C1 segment of cervical spinal cord (tissue), 14 donors: ENCODE measurements at places on chromosomes 3 and 15.

GRCh38 chr3:26108846-26109489 is 319.1 kb downstream of the OXSM start:
- no peak for DNase-seq

GRCh38 chr3:130565224-130565623 is 48.2 kb downstream of the COL6A6 start:
- no peak for DNase-seq

DNA sequence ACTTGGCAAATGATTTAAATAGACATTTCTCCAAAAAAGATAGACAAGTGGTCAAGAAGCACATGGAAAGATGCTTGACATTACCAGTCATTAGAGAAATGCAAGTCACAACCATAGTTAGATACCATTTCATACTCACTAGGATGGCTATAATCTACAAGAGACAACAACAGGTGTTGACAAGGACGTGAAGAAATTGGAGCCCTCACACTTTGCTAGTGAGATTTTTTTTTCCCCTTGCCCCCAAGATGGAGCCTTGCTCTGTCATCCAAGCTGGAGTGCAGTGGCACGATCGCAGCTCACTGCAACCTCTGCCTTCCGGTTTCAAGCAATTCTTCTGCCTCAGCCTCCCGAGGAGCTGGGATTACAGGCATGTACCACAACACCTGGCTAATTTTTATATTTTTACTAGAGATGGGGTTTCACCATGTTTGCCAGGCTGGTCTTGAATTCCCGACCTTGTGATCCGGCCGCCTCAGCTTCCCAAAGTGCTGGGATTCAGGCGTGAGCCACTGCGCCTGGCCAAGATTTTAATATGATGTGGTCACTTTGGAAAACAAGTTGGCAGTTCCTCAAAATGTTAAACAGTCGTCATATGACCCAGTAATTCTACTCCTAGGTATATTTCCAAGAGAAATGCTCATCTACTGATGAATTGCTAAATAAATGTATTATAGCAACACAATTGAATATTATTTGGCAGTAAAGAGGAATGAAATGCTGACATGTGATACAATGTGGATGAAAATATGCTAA is 103.3 kb downstream of the ATG7 start:
- no peak for DNase-seq

DNA sequence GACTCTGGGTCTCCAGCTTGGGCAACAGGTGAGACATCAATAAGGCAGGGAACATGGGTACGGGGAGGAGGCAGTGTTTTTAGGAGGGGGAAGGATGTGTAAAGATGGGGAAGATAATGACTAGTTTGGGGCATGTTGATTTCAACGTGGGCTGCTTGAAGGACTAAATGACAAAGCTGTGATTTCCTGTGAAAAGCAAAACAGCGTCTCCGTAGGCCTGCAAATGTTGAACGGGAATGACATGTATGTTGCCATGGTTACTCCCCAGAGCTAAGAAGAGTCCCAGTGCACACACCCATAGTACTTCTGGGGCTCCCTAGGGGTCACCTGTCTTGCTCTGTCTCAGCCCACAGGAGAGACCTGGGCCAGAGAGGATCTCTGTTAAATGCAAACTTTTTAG is 71.3 kb upstream of the ETV5 start:
- DNase-seq: no peak

DNA sequence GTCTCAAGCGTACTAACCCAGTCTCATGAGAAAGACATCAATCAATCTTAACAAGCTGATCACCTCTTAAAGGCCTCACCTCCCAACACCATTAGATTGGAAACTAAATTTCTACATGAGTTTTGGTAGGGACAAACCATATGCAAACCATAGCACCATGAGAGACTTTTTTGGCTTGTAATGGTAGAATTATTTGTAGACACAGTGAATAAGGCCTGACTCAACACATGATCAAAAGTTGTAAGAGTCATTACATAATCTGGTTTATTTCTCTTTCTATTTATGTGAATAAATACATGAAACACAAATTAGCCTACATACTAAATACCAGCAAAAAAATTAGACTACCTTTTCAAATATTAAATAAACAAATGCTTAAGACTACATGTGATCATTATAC is 183.3 kb upstream of the EPHA6 start:
- no peak for DNase-seq

DNA sequence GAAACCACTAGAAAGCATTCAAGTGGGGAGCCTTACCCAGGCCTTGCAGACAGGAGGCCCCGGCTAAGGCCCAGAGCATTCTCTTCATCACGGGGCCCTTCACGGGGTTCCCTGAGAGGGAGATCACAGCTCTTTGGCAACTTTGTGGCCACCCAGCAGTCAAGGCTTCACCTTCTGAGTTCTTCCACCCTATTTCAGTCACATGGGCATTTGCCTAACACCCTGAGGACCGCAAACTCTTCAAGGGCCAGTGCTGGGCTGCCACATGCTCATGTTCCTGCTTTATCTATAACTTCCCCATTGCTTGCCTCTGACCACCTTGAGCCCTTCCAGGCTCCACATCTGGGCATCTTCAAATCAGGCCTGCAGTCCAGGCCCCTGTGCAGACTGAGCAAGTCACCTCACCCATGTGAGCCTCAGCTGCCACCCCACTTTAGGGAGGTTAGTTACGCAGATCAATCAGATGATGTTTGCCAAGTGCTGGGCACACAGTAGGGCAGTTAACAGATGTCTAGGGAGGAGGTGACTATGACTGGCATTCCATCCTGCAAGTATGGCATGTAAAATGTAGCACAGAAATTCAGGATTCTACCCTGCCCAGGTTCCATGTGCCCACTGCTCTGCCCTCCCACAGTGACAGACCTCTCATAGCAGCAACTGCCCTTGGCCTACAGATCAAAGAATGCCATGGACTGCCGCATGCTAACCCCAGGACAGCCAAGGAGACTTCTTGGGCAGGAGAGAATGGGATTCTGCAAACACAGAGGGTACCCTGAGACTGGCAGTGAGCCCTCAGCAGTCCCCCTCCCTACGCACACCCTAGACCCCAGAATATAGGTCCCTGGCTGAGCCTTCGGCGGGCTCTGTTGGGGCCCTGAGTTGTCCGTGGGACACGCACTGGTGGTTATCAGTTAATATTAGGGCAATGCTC is 37.6 kb upstream of the ZNF710 start:
- DNase-seq: no peak

- no peak for DNase-seq
These were observed 551.2 kb downstream of the MECOM start for GRCh38 chr3:169112153-169112892.

- no peak for DNase-seq
These were observed 4.6 kb downstream of the SNUPN start for GRCh38 chr15:75620841-75621391.

GRCh38 chr3:64344721-64345207 is 119.5 kb upstream of the PRICKLE2 start:
- DNase-seq: no peak

DNA sequence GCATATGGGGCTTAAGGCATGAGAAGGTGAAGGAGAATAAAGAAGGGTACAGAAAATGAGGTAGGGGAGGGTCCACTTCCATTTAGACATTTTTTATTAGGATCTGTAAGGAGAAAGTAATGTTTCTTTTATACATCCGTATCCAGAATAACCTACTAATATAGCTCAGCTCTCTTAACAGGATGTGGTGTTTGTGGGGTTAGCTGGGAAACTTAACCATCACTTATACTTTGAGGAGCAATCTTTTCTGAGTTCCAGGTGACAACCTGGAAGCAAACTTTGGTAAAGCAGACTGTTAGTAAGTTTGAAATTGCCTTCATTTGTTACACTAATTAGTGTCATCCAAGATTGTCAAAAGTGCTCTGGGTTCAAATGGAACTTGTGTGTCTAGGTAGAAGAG is 36.6 kb downstream of the BUB1B start:
- DNase-seq: no peak

- peak; percentile 38 for DNase-seq
These were observed 2.0 kb downstream of the WNT5A start for GRCh38 chr3:55484801-55485791.

DNA sequence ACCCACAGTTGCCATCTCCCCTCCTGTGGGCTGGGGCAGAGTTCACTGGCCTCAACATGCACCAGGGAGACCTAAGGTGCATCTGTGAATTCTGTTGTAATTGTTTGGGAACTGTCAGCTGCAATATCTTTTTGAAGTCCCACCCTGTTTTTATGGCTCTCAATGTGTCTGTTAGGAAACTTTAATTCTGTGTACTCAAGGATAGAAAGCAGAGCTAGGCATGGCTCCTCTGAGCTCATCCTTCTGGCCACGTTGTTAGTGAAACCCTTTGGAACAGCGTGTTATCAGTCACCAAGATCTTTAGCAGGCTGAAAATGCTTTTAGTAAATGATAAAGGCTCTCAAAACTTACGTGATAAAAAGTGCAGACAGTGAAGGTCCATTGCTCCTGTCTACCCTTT is 33.6 kb upstream of the MTMR10 start:
- no peak for DNase-seq

- no peak for DNase-seq
These were observed 70.7 kb downstream of the SSR3 start for GRCh38 chr3:156483961-156484787.

GRCh38 chr15:25739687-25740121 is 123.4 kb downstream of the ATP10A start:
- no peak for DNase-seq

- DNase-seq: no peak
These were observed 63.6 kb downstream of the ZNF621 start for GRCh38 chr3:40588406-40588805.

GRCh38 chr3:41075975-41076374 is 123.3 kb upstream of the CTNNB1 start:
- no peak for DNase-seq

DNA sequence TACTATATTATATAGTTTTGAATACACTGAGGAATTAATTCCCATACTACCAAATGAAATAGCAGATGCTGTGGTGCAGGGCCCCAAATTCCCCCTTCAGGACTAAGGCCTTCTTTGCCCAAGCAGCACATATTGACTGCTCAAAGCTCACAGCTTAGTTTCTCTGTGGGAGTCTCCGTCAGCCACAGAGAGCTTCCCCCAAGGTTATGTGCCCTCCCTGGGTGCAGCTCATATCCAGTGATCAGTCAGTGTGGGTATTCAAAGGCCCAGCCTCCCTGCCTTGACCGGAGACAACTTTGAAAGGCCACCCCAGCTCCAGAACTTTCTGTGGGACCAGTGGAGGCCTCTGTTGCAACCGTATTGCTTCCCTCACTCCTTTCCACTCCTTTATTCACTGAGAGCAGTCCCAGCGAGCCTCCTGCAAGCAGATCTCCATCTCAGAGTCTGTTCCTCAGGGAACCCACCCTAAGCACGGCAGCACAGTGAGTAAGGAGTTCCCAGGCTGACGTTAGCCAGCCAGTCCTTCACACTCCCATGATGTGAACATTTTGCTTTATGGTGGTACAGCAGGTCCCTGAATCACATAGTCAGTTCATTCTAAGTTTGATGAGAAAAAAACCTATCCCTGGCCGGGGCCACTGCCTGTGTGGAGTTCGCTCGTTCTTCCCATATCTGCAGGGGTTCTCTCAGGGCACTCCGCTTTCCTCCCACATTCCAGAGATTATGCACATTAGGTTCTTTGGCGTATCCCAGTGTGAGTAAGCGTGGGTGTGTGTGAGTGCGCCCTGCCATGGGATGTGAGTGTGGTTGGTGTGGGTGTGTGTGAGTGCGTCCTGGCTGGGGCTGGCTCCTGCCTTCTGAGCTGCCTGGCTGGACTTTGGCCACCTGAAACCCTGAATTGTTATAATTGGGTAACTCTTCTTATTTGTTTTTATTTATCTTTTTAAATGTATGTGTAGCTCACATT is 64.4 kb upstream of the PPARG start:
- no peak for DNase-seq

- DNase-seq: no peak
These were observed 748 bp downstream of the MRPS25 start for GRCh38 chr3:15064299-15064834.

GRCh38 chr15:77063249-77063648 is 7.7 kb downstream of the TSPAN3 start:
- no peak for DNase-seq

DNA sequence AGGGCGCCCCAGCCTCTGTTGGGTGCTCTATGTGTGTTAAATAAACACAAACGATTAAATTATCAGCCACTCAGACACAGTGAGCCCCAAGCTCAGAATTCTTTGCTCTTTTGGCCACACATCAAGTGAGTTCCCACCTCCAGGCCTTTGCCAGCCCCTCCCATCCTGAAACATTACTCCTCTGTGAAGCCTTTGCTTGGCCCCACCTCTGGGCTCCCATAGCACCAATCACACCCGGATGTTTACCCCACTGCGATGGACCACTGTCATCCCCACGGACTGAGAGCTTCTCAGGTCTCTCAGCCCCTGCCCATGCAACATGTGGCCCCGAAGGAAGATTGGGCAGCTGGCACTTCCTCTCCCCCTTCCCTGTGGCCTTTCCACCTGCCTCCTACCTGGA is 85.1 kb downstream of the NUP210 start:
- no peak for DNase-seq

DNA sequence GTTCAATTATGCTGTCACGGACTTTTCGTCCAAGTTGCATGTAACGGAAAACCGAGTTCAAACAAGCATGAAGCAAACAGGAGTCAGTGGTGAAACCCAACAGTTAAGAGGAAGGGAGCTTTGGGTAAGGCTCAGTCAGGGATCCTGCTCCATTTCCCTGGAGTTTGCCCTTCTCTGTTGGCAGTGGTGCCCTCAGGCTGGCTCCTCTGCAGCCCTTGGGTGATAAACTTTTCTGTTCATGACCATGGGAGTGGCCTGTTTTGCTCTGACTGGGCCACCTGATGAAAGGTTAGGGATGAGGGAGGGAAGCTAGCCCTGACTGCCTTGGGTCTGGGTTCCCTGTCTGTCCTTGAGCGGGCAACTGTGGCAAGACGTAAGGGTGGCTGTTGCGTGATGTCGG is 16.1 kb downstream of the CHAC1 start:
- DNase-seq: no peak

DNA sequence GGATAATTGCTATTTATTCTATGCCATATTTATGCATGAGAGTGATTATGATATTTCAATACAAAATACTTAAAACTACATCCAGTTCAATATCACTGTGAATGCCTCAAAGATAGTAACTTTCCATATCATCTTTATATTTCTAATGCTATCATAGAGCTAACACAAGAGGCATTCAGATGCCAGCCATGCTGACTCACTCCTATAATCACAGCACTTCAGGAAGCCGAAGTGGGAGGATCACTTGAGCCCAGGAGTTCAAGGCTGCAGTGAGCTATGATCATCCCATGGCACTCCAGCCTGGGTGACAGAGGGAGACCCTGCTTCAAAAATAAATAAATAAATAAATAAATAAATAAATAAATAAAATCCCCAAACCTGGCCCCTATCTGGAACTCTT is 498.7 kb downstream of the EPHA3 start:
- no peak for DNase-seq

DNA sequence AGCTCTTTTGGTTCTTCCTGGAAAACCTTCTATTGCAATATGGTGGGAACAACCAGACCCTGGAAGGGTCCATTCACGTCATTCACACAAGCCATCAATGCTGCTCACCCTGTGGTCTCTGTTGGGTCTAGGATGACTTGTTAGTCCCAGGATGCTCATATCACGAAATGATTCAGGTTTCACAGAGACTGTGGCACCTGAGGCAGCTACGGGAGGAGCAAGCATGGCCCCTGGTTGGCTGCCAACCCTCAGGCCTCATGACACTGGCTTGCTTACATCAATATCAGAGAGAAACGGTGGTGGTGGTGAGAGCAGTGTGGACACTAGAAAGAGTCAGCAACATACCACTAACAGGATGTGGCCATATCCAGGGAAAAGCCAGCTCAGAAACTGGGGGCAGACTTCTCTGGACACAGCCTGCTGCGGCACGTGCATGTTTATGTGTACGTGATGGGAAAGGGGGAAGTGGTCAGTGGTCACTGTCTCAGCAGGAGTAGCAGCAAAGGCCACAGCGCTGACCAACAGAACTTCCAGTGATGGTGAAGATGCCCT is 208.9 kb upstream of the ST8SIA2 start:
- no peak for DNase-seq

- DNase-seq: no peak
These were observed 72.9 kb downstream of the TM4SF4 start for GRCh38 chr3:149547413-149547812.
